Epithelial cell of proximal tubule (primary cell): ENCODE measurements at places on chromosomes 6 and 20.

- DNase-seq: no peak
Measured at GRCh38 chr6:46626228-46626909, 26.2 kb downstream of the CYP39A1 start.

DNA sequence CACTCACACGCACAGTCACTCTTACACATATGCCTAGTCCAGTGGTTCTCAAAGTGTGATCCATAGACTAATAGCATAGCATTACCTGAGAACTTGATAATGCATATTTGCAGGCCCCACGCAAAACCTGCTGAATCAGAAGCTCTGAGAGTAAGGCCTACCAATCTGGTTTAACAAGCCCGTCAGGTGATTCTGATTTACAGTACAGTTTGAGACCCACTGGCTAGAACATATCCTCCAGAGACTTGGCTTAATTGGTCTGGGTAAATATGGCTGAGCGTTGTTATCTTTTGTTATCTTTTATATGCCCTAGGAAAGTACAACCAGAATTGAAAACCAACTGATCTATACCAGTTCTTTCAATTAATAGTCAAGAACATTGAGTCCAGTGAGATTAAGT is 9.6 kb downstream of the TSPYL4 start:
- no peak for DNase-seq

DNA sequence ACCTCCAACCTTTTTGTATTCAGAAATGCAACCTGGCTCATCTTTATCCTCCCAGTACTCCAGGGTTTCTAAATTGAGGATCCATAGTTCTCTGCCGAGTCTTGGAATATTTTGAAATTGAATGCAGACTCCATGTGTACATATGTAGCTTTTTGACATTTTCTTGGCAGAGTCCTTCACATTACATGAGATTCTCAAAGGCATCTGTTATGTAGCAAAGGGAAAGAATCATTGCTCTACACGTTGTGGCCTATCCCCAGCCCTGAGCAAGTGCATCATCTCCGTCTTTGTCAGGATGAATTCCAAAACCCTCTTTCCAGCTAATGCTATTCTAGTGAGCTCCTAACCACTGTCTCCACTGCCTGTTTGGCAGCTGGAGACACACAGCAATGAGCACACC is 742.9 kb downstream of the DHX35 start:
- no peak for DNase-seq

GRCh38 chr20:50187403-50188051 is 3.1 kb upstream of the CEBPB start:
- DNase-seq: no peak

- no peak for DNase-seq
Measured at GRCh38 chr6:113719545-113719944, 137.6 kb upstream of the MARCKS start.

DNA sequence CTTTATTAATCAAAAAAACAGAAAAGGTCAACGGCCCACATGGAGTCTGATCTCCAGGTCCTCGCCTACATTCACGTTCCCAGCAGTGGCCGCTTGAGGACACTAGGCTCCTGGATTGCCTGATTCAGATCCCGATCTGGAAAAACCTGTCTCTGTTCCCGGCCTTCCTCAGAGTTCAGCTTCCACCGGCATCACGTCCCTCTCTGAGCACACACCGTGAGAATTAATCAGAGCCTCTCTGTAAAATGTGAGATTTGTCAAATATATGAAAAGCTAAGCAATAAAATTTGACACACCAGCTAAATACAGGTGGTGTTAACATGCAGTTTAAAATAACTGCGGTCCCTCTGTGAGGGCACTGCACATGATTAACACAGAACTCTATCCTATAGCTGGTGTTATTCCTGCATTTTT is 122.8 kb upstream of the COL21A1 start:
- no peak for DNase-seq
